ENCODE measurements at places on chromosomes 7 and 10.

GRCh38 chr10:34364253-34365037 is 450.7 kb downstream of the PARD3 start:
- DNase-seq = no peak

DNA sequence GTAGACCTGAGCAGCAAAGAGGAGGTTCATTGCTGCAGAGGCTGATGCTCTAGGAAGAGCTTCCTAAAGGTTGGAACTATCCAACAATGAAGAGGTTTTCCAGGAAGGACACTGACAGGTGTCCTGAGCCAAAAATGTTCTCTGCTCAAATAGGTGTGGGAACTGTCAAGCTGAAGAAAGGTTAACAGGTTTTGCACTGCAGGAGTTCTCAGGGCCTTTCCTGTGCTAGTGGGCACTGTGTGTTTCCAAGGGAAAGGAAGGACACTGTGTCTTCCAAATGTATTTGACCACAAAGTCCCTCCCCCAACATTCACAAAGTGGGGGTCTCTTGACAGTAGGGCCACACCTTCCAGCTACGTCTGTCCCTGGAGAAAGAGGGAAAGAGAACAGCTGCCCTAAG is 4.0 kb downstream of the ZCCHC24 start:
- DNase-seq = no peak

DNA sequence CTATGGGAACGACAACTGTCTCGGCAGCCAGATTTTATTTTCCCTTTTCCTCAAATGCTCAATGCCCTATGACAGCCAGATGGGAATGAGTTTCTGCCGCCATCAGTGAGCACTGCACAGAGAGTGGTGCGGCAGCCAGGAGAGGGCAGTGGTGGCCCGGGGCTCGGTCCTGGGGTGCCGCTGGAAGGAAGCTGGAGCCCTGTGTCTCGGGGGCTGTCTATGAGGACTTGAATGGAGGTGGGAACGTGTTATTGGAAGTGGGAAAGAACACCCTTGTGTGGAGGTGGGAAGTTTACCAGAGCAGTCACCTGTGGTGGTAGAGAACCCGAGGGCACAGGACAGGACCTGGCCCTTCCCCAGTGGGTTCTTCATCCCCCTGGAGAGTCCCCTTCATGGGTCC is 35.8 kb downstream of the JAKMIP3 start:
- no peak for DNase-seq

DNA sequence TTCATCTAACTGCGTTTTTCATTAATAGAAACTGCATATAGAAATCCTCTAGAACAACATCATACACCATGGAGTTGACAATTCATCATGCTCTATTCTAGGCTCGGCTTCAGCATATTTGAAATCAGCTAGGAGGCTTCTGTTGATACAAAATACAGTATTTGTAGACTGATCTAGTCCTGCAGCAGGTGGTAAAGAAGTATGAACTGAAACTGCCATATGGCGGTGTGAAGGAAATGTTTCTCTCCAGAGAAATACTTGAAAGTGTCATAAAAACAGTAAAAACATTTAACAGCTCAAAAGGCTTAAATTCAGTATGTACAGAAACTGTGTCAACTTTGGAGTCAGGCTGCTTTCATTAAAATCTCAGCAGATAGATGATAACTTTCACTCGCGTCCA is 32.0 kb upstream of the MYO3A start:
- no peak for DNase-seq

DNA sequence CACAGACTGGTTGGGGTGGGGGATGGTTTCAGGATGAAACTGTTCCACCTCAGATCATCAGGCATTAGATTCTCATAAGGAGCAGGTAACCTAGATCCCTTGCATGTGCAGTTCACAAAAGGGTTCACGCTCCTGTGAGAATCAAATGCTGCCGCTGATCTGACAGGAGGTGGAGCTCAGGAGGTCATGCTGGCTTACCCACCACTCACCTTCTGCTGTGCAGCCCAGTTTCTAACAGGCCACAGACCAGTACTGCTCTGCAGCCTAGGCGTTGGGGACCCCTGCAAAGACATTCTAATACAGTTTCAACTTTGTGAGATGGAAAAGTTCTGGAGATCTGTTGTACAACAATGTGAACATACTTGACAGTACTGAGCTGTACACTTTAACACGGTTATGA is 39.9 kb downstream of the STRA8 start:
- DNase-seq = no peak

- no peak for DNase-seq
Observed at GRCh38 chr7:35993113-35993512, 159.9 kb upstream of the EEPD1 start.

- no peak for DNase-seq
Observed at GRCh38 chr10:16360425-16360824, 76.4 kb upstream of the PTER start.

DNA sequence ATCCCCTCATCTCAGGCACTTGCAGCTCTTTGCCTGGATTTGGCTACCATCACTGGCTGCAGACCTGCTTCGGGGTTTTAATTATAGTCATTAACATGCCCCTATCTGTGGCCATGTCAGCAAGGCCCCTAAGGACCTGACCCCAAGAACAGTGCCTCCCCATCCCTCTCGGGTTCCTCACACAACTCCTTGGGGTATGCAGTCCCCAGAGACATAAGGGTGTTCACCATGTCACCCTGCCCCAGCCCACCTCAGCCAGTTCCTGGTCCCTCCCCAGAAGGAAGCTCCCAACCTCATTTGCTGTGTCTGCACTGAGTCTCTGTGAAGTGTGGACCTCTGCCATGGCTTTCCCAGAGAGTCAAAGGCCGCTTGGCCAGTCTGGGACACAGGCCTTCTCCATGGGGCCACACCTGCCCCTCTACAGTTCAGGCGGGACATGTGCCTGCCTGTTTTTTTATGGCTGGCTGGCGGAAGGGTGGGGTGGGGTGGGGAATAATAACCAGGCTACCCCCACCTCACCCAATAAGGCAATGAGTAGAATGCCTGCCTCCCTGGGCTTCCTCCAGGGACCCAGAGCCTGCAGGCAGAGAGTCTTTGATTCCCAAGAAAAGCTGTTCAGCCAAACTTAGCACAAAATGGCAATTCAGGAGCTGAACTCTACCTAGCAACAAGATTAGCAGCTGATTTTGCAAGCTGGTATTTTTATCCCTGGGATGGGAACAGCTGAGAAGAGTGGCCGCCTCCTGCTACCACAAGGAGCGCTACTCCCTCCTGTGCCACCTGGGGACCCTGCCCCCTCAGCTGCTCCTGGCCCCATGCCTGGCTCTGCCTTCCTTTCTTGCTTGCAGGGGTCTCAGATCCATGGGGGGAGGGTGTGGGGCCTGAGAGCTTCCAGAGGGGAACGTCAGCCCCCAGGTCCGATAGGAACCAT is 23.7 kb upstream of the CAMK2B start:
- peak; percentile 73 for DNase-seq

- DNase-seq = peak; percentile 7
Observed at GRCh38 chr7:119197877-119198527, 973.5 kb downstream of the ANKRD7 start.

DNA sequence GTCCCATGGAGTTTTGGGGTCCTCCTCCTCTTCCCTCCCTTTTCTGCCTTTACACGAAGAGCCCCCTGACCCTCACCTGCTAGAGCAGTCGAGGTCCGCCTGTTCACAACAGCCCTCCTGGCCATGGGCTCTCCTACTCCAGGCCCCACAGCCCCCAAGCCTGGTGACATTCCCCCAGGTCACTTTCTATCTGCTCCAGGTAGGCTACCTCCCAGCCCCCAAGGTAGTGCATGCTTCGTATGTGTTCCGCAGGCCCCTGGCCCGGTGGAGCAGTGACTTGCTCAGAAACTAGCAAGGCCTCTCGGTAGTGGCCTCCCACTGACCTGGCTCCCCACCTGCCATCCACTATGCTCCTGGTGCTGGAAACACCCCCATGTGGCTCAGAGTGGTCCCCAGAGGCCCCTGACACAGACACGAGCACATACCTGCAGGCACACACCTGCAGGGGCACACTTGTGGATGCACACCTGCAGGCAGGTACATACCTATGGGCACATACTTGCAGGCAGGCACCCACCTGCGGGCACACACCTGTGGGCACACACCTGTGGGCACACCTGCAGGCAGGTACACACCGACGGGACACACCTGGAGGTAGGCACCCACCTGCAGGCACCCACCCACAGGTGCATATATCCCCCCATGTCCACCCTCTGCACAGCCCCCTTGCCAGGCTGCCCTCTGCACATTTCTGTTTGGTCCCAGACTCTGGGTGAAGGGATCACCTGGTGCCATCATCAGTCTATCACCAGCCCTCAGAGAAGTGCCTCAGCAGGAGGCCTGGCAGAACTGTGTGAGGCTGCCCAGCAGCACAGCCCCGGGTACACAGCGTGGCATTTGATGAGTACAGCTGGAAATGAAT is 322.5 kb downstream of the PTPRN2 start:
- DNase-seq = no peak

All from myocyte (in vitro differentiated cells).